ENCODE measurements at places on chromosomes 7 and 10. TPM values are rescaled to one million over a fixed set of nuclear protein-coding genes. Genes with fewer than 3 reads are reported as not detected.

- no peak for DNase-seq
Observed at GRCh38 chr10:77616766-77617165, 20.8 kb downstream of the KCNMA1 start.

Gene CFAP46
- total RNA-seq, result not detected

DNA sequence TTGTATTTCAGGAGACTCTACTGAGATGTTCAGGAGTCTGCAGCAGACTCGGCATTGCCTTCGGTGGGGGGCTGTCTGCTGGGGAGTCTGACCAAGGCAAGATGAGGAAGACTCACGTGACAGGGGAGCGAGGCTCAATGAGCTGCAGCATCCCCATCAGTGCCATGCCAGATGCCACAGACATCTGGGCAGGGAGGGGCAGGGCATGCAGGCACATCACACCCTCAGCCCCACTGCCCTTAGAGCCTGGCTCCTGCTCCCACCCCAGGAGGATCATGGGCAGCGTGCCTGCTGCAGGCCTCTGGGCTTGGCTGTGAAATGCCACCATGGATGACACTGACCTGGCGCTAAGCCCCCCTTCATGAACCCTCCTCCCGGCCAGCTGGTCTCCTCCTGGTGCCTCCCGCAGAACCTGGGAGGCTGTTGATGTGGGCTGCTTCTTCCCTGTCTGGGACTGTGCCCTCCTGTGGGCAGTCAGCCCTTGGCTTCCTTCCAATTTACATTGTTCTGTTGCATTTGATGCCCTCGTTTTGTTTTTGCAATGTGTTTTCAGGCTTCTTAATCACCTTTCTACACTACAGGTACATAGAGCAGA is 235.0 kb downstream of the PAXIP1 start:
- DNase-seq, result peak; percentile 40

DNA sequence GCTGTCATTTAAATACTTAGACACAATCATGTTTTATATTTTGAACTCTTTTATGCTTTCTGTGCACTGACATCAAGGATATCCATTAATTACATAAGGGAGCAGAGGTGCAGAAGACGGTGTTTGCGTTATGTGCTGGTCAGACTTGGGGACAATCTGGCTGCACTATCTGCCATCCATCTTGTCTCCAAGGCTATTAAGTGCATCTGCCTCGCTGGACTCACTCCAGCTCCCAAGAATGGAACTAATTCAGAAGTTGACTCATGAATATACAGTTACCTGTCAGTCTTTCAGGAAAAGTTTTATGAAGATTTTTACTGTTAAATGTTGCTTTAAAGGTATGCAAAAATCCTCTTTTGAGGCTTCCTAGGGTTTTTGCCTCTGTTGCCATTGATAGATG is 391.0 kb downstream of the SUGCT start:
- no peak for DNase-seq

DNA sequence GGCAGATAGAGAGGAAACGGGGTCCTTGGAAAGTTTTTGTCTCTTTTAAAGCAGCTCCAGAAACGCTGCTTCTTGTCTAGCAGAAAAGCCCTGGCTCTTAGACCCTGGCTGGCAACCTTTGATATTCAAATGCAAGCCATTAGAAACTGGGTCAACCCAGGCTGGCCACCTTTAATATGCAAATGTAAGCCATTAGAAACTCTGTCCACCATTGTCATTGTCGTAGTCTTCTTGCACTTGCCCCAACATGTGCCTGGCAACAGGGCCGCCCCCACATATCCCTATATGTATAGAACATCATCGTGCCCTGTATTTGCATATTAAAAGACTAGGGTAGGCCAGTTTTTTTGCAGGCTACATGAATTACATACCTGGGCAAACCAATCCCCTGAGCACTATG is 621.3 kb upstream of the DPP6 start:
- no peak for DNase-seq

Gene SAP25
- total RNA-seq, result 2.7 TPM

Gene CACNA2D1
- total RNA-seq, result 9.5 TPM

GRCh38 chr10:11570751-11571150 is 40.7 kb downstream of the USP6NL start:
- no peak for DNase-seq

- no peak for DNase-seq
Observed at GRCh38 chr7:73436031-73436929, 2.7 kb downstream of the FZD9 start.

DNA sequence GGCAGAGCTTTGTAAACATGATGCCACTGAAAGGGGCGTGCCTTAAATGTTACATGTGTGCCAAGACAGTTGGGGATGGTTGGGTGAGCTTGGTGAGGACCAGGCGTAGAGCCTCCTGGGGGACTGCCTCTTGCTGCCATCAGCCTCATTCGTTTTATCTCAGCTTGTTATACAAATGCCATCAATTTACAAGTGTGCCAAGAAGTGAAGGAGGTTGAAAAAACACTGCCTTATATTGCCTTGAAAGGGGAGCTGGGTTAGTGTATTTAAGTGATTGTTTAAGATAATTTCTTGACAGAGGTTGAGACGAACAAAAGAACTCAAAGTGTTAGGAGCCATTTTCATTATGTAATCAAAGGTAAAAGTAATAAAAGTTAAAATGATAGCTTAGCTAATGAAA is 354.7 kb downstream of the PHTF2 start:
- no peak for DNase-seq

Gene ZNF273
- 184 TPM for total RNA-seq

Gene PON1
- total RNA-seq, result not detected

Gene KAZALD1
- 3.3 TPM for total RNA-seq

Gene HERC4
- total RNA-seq, result 92.1 TPM

DNA sequence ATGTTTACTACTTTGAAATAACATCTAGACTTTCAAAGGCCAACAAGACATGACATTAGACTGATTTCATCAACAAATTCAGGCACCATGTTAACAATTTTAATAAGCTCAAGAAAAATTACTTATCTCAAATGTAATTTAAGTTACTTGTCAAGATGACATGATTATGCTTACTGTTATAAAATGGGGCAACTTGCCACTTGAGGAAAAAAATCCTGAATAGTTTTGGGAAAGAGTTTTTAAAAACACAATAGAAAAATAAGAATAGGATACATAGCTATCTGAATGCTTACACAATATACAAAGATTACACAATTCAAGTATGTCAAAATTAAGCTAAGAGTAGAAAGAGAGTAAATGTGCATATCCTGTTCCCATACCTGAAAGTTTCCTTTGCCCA is 85.4 kb downstream of the RNF32 start:
- no peak for DNase-seq

- DNase-seq, result no peak
Observed at GRCh38 chr10:110373059-110373458, 68.3 kb upstream of the SMNDC1 start.

GRCh38 chr7:155878250-155878649 is 66.0 kb upstream of the SHH start:
- DNase-seq, result peak; percentile 74

Gene GNAT3
- not detected for total RNA-seq

DNA sequence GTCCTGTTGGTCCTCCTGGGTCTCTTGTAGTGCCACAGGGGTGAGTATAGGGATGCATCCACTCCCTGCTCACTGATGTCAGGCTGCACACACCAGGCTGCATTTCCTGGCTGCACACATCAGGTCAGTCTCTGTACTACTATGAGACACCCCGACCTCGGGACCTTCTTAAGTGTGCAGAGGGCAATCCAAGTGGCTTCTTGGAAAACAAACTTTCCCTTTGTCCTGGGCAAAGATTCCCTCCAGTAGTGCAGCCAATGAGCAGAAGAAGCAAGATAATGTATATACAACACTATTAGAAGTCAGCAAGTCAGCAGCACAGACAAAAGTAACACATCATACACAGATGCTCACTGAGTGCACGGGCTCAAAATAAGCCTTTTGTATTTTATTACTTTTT is 493.5 kb downstream of the GRID1 start:
- no peak for DNase-seq

Gene LEP
- total RNA-seq, result 7.6 TPM

GRCh38 chr7:149861728-149862045 is 12.1 kb upstream of the ATP6V0E2 start:
- DNase-seq, result no peak

DNA sequence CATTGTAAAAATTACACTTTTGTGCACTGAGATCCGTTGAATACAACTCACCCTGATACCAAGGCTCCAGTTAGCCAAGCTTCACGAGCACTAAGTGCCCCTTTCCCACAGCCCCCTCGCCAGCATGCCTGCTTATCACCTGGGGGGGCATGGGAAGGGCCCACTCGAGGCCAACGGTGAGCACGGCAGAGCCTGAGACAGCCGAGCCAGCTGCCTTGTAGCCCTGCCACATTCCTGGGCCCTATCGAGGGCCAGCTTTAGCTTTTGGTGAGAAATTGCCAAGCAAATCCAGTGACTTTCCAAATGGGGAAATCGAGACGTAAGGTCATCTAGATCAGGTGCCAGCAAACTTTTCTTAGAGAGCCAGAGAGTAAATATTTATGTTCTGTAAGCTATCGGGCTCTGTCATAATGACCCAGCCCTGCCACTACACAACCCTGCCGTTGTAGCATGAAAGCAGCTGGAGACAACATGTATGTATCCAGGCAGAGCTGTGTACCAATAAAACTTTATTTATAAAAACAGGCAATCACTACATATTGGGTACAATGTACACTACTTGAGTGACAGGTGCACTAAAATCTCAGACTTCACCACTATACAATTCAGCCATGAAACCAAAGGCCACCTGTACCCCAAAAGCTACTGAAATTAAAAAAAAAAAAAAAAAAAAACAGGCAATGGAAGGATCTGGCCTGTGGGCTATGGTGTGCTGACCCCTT is 83.6 kb downstream of the FAM53B start:
- DNase-seq, result no peak

- DNase-seq, result no peak
Observed at GRCh38 chr10:90798482-90798881, 59.4 kb downstream of the HTR7 start.

Gene RAB18
- total RNA-seq, result 75.5 TPM

Gene HOXA10
- 6.9 TPM for total RNA-seq

- DNase-seq, result no peak
Observed at GRCh38 chr7:91953618-91954017, 13.0 kb downstream of the AKAP9 start.

GRCh38 chr7:5421714-5422395 is 1.8 kb downstream of the TNRC18 start:
- DNase-seq, result no peak

Gene SPDYE2B
- total RNA-seq, result not detected

Gene MYPN
- total RNA-seq, result 0.16 TPM

- DNase-seq, result no peak
Observed at GRCh38 chr7:134619627-134620331, 26.9 kb upstream of the BPGM start.

DNA sequence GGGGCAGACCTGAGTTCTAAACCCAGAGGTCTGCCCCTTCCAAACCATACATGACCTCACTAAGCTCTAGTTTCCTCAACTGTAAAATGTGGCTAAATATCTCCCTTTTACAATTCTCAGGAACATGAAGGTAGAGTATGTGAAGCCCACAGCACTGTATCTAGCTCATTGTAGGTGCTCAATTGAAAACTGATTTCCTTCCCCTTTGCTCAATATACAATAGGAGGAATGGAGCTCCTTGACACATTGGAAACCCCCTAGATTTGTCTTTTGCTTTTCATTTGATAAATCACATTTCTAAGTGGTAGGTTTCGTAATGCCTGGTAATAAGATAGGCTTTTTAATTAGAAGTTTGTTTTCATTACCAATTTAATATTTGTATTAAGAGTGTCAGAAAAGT is 153.3 kb downstream of the ARID5B start:
- no peak for DNase-seq

Gene GTPBP4
- total RNA-seq, result 30.1 TPM

Gene CYP3A4
- total RNA-seq, result 2.3 TPM

DNA sequence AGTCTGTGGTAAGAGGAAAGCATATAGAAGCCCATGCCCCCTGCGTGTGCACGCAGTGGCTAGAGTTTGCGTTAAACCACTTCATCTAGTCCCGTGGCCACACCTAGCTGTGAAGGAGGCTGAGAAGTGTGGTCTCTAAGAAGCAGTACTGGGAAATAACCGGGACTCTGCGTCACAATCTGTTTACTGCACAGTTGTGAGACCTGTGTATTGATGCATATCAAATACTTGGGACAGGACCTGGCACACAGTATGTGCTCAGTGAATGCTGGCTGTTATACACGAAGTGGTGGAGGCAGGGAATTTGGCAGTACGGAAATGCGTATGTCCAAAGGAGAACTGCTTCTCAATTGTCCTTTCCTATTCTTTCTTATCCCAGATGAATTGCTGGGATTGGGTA is 149.5 kb downstream of the ARHGAP21 start:
- no peak for DNase-seq

Gene SPRN
- not detected for total RNA-seq

DNA sequence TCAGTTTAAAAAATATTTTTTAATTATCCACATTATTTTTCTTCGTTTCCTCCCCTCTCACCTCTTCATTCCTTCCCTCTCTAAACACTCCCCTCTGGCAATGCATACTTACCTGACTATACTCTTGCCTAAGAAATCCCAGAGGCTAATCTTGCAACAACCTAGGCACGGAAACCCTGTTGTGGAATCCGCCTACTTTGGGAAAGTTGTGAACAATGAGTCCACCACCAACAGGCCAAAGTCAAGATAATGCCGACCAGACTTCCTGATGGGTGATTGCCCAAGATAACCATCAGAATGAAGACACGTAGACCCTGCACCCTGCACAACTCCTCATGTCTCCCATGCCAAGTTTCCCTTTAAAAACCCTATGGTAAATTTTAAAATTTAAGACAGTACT is 521.5 kb downstream of the KIF20B start:
- DNase-seq, result no peak

DNA sequence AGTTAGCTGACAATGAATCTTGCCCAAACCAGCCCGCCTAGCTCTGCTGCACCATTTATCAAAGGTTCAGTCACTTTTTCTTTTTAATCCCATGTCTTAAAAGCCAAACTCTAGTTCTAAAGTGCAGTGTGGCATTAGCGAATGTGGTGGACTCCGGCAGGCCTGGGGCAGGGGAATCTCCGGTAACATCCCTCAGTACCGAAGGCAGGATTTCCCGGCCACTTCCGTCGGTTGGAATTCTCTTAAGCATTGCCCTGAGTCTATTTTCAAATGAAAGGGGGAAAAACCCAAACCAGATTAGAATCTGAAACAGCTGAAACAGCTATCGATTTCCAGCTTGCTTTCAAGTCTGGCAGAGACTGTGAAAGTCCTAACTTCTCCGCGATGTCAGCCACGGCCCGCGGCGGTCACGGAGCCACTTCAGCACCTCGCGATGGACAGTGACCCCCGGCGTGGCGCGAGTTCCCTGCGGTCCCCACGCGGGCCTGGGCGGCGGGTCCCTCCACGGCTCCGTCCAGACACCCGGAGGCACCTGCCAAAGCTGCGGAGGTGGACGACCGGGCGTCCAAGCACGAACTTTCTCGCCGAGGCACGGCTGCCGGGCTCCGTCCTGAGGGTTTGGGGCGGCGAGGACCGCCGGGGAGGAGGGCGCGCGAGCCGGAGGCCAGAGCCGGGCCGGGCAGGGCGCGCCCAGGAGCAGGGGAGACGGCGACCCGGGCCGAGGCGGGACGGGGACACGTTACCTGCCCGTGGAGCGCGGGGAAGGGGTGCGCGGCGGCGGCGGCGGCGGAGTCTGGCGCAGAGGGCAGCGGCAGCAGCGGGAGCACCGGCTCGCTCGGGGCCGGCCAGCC is 745 bp downstream of the TCERG1L start:
- no peak for DNase-seq

All from suprapubic skin (tissue), 4 donors.